ENCODE measurements at places on chromosomes 12 and 14. TPM values are rescaled to one million over a fixed set of nuclear protein-coding genes. Genes with fewer than 3 reads are reported as not detected.
A peak's percentile ranks its signal among the peaks of the same experiment; 100 is the strongest.

Gene NOS1
- total RNA-seq = 0.07 TPM

GRCh38 chr12:78392918-78393317, 471.7 kb upstream of the SYT1 start:
- no peak for DNase-seq
- H3K27me3 ChIP-seq = no peaks in the 10 kb centered on the region
- no peak overlapping the region for H3K4me3 ChIP-seq
- H3K4me1 ChIP-seq = no peaks in the 10 kb centered on the region

- no peaks in the 10 kb centered on the region for H3K36me3 ChIP-seq
- H3K4me3 ChIP-seq = no peak overlapping the region
- H3K27me3 ChIP-seq = no peaks in the 10 kb centered on the region
- no peak for DNase-seq
- no peak overlapping the region for H3K27ac ChIP-seq
- no peaks in the 10 kb centered on the region for H3K4me1 ChIP-seq
Observed at GRCh38 chr14:88303041-88303440, 20.0 kb downstream of the KCNK10 start.

DNA sequence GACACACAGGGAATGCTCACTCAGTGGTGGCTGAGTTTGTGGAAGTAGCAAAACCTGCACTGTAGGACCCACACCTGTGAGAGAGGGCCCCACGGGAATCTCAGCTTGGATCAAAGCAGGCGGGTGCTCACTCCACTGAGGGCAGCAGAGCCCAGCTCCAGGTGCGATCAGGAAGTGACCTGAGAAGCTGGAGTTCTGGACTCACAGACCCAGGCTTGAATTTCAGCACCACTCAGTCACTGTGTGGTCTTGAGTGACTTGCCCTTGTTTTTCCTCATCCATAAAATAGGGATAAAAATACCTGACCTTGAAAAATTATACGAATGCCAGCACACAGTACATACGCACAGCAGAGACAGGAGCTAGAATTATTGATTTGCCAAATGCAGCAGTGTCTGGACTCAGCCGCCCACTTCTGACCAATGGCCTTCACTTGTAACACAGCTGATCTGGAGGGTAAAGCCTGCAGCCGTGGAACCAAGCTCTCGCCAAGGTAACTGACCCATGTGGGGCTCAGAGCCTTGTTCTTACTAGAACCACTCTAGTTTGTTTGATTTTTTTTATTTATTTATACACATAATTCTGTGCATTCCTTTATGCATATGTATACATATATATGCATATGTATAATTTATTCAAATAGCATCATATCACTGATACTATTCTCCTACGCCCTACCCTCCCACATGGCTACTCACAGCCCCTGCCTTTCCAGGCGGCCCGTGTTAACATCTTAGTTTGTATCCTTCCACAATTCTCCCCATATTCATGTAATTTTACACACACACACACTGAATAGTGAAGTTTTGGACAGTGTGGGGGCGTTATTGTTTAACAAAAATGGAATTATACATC, 53.9 kb downstream of the DPF3 start:
- no peak overlapping the region for H3K4me3 ChIP-seq
- H3K4me1 ChIP-seq = no peaks in the 10 kb centered on the region
- no peaks in the 10 kb centered on the region for H3K27me3 ChIP-seq
- H3K36me3 ChIP-seq = no peaks in the 10 kb centered on the region
- DNase-seq = no peak

DNA sequence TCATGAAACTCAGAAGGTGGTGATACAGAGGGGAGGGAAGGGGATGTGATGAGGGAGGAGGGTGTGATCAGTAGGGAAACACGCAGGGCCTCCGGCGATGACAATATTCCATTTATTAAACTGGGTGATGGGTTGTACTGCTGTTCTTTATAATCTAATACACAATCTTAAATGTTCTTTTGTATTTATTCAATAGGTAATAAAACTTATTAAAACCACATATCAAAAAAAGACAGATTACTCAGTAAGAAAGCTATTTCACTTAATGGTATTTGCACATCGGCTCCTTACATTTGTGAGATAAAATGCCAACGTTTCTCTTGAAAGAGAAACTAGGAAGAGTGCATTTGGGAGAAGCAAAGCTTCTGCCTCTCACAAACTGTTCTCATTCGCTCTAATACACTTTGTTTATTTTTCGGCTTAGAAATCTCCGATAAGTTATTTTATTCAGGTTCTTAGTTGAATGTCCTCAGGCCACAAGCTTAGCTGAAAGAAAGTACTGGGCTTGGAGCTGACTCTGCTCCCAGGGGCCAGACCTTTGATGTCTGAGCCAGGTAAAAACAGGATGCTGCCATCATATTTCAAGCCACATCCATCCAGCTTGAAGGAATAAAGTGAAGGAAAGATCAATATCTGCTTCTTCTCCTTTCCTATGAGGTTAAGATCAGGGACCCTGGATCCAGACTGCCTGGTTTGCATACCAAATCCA, 17.5 kb downstream of the STON2 start:
- no peaks in the 10 kb centered on the region for H3K27me3 ChIP-seq
- no peaks in the 10 kb centered on the region for H3K4me1 ChIP-seq
- H3K4me3 ChIP-seq = no peak overlapping the region
- H3K27ac ChIP-seq = no peak overlapping the region
- no peaks in the 10 kb centered on the region for H3K36me3 ChIP-seq
- DNase-seq = no peak

- no peak for DNase-seq
- H3K27me3 ChIP-seq = no peaks in the 10 kb centered on the region
- H3K4me1 ChIP-seq = no peaks in the 10 kb centered on the region
- H3K4me3 ChIP-seq = no peak overlapping the region
- no peaks in the 10 kb centered on the region for H3K36me3 ChIP-seq
Observed at GRCh38 chr14:61429316-61429715, 107.9 kb downstream of the PRKCH start.

DNA sequence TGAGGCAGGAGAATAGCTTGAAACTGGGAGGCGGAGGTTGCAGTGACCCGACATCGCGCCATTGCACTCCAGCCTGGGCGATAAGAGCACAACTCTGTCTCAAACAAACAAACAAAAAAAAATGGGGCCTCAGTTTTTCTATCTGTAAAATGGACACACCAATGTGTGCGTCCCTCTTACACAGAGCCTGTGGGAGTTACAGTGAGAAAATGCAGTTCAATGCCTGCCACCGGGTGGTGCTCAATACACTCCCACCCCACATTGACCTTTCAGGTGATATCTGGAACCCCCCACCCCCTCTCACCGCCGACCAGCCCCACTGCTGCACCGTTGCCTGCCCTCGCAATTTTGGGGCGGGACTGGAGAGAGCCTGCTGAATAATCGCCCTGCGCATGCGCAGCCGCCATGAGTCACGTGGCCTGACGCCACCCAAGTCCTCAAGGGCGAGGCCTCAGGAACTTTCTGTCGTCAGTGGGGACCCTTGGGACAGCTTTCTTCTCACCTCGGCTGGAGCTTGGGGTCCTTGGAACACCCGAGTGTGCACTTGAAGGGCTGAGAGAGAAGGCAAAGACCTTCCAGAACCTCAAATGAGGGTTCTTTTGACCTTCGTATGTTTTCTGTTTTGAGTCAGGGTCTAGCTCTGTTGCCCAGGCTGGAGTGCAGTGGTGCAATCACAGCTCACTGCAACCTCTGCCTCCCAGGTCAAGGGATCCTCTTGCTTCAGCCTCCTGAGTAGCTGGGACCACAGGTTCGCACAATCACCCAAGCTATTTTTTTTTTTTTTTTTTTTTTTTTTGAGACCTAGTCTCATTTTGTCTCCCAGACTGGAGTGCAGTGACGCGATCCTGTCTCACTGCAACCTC, 14.6 kb upstream of the CABP1 start:
- H3K27ac ChIP-seq = no peak overlapping the region
- no peaks in the 10 kb centered on the region for H3K27me3 ChIP-seq

DNA sequence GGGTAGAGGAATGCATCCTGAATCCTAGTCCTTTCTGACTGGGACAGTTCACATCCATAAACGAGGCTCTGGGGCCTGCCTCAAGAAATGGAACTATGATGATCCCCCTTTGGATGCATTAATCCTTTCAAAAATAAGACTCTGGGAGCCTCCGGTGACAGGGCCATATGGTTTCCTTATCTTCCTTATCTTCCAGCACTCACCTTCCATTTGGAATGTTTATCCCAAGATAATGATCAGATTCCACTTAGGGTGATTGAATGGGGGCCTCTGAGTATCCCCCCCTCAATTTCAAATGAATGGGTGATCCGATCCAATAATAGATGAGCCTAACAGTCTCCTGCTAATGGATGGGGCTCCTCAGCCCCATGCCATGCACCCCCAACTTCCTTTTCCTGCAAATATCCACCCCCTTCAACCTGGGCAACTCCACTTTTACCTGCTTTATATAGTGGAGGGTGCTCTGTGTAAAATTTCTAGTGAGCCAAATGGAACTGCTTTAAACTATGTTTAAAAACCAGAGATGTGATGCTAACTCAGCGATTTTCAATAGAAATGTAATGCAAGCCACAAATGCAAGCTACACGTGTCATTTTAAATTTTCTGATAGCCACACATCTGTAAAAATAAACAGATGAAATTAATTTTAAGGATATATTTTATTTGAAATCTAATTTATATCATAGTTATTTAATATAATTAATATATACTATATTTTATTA, 157.8 kb downstream of the ZFP36L1 start:
- peak; percentile 9 for DNase-seq
- no peak overlapping the region for H3K27ac ChIP-seq
- H3K4me1 ChIP-seq = no peaks in the 10 kb centered on the region

DNA sequence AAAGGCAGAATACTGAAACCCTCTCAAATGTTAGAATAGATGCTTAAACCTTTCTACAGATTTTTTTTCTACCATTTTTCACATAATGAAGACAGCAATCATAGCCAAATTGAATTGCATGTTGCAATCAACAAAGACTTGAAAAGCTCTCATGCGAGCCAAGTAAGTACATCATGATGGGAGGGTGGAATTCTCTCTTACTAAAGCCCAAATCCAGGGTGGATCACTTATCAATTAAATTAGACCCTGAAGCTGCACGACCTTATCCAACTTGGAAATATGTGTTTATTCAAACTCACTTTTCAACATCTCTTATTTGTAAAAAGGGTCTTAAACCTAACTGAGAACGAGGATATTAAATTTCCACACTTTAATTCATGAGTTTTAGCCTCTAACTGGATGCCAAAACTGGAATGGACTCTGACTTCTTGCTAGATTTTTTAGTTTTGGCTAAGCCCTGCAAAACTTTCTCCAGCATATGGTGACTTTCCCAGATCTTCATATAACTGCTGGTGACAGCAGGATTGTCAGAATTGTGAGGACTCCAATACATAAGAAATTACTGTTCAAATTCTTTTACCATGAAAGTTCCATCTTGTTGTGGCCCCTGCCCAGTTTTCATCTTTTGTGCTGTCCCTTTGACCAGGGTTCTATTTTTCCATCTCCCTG, 53.6 kb downstream of the HECTD4 start:
- no peak overlapping the region for H3K27ac ChIP-seq
- no peaks in the 10 kb centered on the region for H3K27me3 ChIP-seq
- no peaks in the 10 kb centered on the region for H3K36me3 ChIP-seq
- no peaks in the 10 kb centered on the region for H3K4me1 ChIP-seq

GRCh38 chr14:40119321-40119720, 687.1 kb upstream of the FBXO33 start:
- H3K4me1 ChIP-seq = no peaks in the 10 kb centered on the region
- H3K36me3 ChIP-seq = no peaks in the 10 kb centered on the region

DNA sequence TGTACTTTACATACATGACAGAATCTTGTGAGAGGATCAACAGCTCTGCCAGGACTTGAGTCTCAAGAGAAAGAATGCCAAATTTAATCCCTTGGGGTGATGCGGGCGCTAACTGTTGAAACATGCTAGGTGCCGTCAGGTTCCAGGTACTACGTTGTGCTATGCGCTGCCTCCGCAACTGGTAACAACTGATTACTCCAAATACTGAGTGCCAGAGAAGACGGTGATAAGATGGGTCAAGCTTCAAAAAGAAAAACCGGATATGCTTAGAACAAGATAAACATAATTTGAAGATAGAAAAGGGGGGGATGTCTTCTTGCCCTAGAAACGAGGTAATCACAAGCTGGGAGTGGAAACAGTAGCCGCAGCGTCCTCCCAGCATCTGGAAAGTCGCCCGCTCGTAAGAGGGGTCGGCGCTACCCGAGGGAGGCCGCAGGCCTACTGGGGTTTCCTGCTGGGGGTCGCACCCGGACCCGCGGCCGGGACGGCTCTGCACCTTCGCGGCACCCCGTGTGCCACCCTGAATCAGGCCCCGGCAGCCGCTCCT, 678 bp downstream of the ZBTB25 start:
- DNase-seq = peak; percentile 56
- peak overlapping the region; percentile 78 for H3K4me3 ChIP-seq
- H3K27ac ChIP-seq = peak overlapping the region; percentile 100
- no peaks in the 10 kb centered on the region for H3K36me3 ChIP-seq

- no peaks in the 10 kb centered on the region for H3K4me1 ChIP-seq
- H3K27ac ChIP-seq = no peak overlapping the region
- DNase-seq = no peak
- H3K36me3 ChIP-seq = no peaks in the 10 kb centered on the region
Observed at GRCh38 chr12:64457466-64457865, 5.5 kb downstream of the TBK1 start.

- H3K27ac ChIP-seq = peak overlapping the region; percentile 9
- H3K36me3 ChIP-seq = no peaks in the 10 kb centered on the region
- no peak overlapping the region for H3K4me3 ChIP-seq
- H3K4me1 ChIP-seq = peaks cover 7% of the 10 kb centered on the region
- no peaks in the 10 kb centered on the region for H3K27me3 ChIP-seq
Observed at GRCh38 chr12:56084958-56085543, 5.1 kb downstream of the ERBB3 start.

GRCh38 chr12:101746196-101746595, 6.9 kb upstream of the SYCP3 start:
- no peak for DNase-seq
- H3K27me3 ChIP-seq = no peaks in the 10 kb centered on the region
- H3K36me3 ChIP-seq = peaks cover 5% of the 10 kb centered on the region
- H3K4me3 ChIP-seq = no peak overlapping the region
- no peaks in the 10 kb centered on the region for H3K4me1 ChIP-seq
